ENCODE measurements at places on chromosomes 12 and 14.

- no peak for DNase-seq
Observed at GRCh38 chr12:120495186-120495730, 655 bp upstream of the DYNLL1 start.

- DNase-seq = no peak
Observed at GRCh38 chr14:30737916-30738315, 115.8 kb downstream of the SCFD1 start.

DNA sequence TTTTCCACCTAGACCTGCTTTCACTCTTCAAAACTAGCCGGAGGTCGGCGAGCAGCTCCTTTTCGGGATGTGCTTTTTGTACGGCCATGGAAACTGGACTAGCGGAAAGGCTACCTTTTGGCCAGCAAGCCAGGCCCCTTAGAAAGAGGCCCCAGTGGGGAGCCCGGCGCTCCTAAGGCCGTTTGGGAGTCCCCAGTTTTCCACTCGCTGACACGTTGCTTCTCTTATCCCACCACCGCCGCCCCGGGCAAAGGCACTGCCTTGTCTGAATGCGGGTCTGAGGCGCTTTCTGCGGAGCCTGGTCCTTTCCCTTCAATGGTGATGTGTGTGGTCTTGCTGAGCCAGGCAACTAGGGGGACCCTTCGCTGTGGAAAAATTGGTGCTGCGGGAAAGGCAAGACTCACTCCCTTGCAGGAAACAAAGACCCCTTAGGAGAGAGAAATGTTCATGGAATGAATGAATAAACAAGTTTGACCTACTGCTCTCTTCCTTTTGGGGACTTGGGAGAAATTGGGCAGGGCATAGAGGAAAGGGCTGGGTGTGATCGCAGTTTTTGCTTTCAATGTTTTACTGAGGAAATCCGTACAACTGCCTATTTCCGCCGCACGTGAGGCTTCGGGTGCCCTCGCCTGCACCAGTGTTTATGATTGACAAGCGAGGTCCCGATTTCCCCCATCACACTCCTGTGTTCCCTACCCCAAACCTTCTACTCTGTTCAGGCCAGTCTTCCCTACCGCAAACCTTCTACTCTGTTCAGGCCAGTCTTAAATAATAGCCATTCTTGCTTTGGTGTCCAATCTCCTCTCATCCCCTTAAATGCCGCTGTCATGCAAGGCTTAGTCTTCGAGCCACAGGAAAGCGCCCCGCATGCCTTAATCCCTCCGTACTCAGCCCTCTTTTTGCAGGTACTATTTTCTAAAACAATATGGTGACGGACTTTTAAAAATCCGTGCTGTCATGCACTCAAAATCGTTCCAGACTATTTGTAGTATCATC is 1.0 kb upstream of the SLC38A2 start:
- DNase-seq = peak; percentile 69

DNA sequence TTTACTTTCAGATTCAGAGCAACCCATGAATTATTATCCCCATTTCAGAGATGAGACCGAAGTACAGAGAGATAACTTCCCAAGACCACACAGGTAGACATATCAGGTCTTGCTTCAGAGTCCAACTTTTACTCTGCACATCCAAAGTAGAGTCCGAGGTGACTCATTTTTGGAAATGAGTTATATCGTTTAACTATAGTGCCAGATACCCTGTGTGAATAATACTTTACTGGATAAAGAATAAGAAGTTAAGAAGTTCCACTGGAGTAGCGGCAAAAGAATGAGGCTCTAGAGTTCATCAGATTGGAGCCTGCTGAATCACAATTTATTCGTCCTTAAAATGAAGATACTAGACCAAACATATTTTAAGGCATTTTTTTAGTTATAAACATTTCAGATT is 124.7 kb downstream of the EPS8 start:
- DNase-seq = no peak

GRCh38 chr12:51434305-51434704 is 9.7 kb downstream of the SLC4A8 start:
- DNase-seq = peak; percentile 76

GRCh38 chr12:1527789-1528188 is 66.6 kb downstream of the FBXL14 start:
- no peak for DNase-seq

DNA sequence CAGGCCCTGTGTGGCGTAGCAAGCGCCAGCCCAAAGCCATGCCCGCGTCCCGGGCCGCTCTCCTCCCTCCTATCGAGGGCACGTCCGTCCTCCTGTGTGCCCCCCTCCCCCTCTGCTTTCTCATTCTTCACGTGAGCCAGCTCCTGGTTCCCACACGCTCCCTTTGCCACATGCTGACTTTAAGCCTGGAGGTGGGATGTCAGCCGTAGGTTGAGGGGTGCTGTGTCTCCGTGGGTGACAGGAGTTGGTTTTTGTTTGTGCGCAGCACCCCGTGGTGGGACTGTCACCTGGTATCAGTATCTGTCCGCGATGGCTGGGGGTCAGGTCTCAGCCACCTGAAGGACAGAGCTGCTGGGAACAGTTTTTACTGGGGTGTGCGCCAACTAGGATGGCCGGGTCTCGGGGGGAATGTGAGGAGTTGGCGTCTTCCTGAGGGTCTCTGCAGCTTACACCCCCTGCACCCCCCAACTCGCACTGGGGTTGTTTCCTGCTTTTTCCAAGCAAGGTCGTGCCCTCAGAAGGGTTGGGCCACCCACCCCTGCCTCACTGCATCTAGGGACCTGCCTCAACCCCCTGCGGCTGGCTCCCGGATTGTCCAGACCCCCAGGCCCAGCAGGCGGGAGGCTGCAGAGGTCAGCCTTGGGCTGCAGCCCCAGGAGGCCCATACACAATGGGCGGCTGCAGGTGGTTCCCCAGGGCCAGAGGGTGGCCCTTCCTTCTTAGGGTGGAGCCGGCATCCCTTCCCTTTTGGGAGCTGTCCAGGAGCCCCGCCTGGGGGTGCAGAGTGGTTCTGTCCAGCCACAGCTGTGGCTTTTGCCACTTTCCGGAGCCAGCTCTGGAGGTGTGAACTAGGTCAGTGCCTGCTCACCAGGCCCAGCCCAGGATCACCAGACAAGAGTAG is 7.3 kb downstream of the ULK1 start:
- no peak for DNase-seq

GRCh38 chr14:54776361-54777001 is 126.1 kb downstream of the GCH1 start:
- DNase-seq = peak; percentile 50

DNA sequence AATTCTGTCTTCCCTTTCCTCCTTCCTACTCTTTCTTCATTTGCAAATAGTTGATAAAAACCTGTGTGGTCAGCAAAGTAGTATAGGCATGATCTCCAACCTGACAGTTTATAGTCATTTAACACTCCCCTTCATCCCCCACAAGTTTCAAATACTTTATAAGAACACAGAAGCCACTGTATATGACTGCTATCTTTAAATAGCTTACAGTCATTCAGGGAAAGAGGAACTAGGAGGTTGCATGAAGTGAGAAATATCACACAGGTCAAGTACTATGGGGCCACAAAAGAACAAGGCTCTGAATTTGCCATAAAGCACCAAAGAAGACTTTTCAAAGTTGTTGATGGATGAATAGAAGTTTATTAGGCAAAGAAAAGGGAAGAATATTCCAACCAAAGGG is 431.3 kb downstream of the NPAS3 start:
- no peak for DNase-seq

GRCh38 chr14:69137843-69138535 is 14.9 kb downstream of the DCAF5 start:
- no peak for DNase-seq
